ENCODE measurements at places on chromosomes 1 and 21.

DNA sequence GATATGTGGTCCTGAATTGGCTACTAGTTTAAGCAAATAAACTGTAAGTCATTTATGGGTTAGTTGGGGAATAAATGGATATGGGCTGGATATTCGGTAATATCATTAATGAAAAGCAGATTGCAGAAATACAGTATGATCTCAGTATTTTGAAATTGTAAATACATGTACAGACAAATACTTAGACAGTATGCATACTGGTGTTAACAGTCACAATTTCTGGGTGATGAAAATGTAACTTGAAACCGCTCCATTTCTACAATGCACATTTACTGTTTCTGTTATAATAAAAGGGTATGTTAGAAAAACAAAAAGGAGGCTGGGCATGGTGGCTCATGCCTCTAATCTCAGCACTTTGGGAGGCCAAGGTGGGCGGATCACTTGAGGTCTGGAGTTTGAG lies 28.0 kb downstream of the BLZF1 start:
- DNase-seq, result no peak

DNA sequence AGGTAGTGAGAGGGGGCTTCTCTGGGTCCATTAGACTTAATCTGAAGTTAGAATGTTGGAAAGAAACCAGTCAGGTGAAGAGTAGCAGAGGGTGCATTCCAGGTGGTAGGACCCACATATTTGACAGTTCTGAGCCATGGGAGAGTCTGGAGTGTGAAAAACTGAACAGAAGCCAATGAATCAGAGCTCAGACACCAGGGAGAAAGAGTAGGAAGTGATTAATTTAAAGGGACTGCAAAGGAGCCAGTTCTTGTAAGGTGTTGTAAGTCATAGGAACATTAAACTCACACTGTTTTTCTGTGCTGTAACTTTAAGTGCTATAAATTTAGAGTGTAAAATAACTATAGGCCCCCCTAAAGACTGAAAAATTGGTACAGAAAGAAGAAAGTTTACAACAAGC lies 5.9 kb upstream of the DHX9 start:
- no peak for DNase-seq

GRCh38 chr1:44842862-44843655 lies at the start of gene PTCH2:
TSS of gene PTCH2 (minus strand) at chr1:44843253. CDS start at chr1:44842932, 321 bp downstream.
- DNase-seq, result peak; percentile 28

- no peak for DNase-seq
Observed at GRCh38 chr1:8969937-8970336, 24.3 kb downstream of the CA6 start.

- DNase-seq, result no peak
Observed at GRCh38 chr1:230114237-230114651, 47.2 kb downstream of the GALNT2 start.

- DNase-seq, result peak; percentile 54
Observed at GRCh38 chr1:232635778-232636356, 5.9 kb upstream of the SIPA1L2 start.

DNA sequence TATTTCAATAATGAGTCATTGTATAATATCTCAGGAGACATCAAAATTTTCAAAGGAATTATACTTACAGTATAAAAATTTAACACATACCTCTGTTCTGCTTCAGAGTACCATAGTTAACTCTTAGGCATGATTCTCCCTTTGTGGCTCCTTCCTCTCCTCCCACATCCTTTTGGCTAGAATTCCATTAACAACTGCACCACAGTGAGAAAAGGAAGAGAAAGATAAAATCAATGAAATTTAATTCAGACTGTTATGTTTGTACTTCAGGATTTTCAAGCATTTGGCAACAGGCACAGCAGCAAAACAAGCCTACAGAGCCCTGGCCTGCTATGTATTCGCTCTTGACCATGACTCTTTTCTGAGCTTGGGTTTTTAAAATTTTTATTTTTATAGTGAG lies 57.2 kb upstream of the SGIP1 start:
- no peak for DNase-seq

- DNase-seq, result peak; percentile 75
Observed at GRCh38 chr1:22053017-22053860, 730 bp downstream of the CDC42 start.

DNA sequence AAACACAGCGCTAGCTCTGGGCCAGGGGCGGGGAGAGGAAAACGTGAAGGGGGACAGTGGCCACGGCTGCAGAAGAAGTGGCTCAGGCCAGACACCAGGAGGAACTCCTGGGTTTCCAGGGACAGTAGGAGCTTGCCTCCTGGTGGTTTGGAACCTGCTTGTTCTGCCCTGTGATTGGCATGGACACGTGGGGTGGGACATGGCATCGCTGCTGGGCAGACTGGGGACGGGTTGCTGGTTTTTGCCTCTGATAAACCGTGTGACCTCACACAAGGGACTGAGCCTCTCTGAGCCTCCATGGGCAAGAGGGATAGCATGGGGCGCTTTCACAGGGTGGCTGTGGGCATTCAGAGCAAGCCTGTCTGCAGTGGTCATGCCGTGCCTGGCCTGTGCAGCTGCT lies 7.5 kb upstream of the PLCH2 start:
- DNase-seq, result no peak

- no peak for DNase-seq
Observed at GRCh38 chr1:204191456-204191855, 4.8 kb downstream of the KISS1 start.
